NCI-H1105 (cell line): ENCODE measurements at places on chromosomes 11 and 22.

DNA sequence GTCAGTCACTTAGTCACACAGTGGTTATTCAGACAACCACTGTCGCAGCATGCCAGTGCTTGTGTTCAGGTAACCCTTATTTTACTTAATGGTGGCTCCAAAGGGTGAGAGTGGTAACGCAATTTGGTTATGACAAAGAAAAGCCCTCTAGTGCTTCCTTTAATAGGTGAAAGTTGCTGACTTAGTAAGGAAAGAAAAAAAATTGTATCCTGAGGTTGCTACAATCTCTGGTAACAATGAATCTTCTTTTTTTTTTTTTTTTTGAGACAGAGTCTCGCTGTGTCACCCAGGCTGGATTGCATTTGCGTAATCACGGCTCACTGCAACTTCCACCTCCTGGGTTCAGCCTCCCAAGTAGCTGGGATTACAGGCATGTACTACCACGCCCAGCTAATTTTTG is 64.5 kb downstream of the C11orf91 start:
- DNase-seq: no peak

DNA sequence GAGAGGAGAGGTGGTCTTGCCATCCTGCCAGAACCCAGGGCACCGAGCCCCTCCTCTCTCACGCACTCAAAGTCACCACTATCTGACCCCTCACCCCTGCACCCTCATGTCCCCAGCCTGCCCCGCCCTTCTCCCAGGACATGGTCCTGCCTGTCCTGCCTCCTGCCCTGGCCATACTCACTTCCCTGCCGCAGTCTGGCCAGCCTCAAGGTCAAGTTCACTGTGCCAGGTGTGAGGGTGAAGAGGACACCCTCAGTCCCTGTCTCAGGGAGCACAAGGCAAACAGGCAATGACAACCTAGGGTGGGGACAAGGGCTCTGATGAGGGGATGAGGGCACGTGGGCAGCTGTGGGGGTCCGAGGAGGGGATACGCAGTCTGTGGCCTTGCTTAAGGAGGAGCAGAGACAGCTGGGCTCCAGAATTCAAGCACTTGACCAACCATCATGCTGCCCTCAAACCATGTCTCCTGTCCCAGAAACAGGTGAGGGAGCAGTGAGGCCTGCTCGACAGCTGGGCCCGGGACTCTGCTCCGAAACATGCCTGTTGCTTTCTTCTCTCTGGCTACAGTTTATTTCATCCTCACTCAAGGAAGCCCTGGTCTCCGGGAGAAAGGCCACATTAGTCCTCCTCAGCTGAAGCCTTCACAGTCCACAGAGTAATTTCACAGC is 36.6 kb downstream of the PDGFB start:
- DNase-seq: no peak

DNA sequence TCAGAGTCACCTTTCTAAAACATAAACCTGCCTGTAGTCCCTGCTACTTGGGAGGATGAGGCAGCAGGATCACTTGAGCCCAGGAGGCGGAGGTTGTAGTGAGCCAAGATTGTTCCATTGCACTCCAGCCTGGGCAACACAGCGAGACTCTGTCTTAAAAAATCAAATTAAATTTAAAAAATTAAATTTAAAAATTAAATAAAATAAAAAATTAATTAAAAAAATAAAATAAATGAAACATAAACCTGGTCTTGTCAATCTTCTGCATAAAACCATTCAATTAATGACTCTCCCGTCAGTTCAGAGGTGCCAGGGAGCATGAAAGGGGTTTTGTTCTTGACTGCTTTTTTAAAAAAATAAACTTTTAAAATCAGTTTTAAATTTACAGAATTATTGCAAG is 48.6 kb downstream of the CCDC83 start:
- DNase-seq: no peak

GRCh38 chr11:61049859-61050258 is 52.4 kb upstream of the CD5 start:
- no peak for DNase-seq

GRCh38 chr11:122724520-122724919 is 69.0 kb downstream of the UBASH3B start:
- no peak for DNase-seq

- no peak for DNase-seq
These were observed 69.3 kb downstream of the LRRC32 start for GRCh38 chr11:76601272-76601671.

DNA sequence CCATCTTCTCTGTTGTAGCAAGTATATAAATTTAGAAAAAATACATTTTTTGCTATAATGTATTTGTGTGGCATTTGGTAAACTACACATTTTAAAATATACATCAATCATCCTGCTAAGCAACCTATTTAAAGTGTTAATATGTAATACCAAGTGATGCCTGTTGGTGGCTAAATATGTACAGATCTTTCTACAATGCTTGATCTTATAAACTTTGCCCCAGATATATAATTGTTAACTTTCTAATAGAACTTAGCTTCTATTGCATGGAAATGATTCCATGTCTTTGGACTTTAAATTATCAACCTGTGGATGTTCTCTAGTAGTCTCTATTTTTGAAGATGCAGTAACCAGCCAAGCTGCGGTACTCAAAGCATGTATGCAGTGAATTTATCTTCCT is 1260.4 kb upstream of the RAG2 start:
- no peak for DNase-seq

- DNase-seq: no peak
These were observed 11.2 kb upstream of the GLYATL1 start for GRCh38 chr11:58928107-58928499.

DNA sequence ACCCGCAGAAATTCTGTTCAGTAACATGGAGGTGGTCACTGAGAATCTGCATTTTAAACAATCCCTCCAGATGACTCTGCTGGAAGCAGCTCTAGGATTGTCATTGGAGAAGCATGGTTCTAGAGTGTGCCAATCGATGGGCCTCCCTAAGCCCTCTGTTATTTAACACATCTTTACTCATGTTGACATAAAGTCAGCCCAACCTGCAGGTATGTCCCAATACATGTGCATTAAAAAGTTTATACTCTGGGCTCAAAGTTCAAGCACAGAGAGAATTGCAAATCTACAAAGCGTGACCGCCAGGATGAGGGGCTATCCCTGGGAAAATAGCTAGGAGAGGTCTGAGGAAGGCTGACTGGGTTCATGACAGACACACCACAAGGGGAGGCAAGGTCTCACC is 116.4 kb downstream of the KIRREL3 start:
- no peak for DNase-seq

- DNase-seq: no peak
These were observed 1237.9 kb downstream of the FAM181B start for GRCh38 chr11:81495699-81496292.

DNA sequence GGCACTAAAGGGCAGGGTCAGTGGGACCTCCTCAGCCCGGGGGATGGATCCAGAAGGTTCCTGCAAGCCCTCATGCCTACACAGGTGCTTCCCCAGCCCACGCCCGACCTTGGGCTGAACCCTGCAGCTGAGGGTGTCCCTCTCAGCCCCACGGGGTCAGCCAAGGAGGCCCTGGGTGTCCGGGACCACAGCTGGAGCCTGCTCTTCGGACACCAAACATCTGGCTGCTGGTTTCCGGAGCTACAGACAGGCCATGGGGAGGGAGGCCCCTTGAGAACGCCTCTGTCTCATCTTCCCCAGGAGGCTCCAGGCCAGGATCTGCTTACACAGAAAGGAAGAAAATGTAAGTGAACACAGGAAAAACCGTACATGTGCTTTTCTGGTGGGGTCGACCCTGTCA is 355.7 kb downstream of the MN1 start:
- DNase-seq: no peak

DNA sequence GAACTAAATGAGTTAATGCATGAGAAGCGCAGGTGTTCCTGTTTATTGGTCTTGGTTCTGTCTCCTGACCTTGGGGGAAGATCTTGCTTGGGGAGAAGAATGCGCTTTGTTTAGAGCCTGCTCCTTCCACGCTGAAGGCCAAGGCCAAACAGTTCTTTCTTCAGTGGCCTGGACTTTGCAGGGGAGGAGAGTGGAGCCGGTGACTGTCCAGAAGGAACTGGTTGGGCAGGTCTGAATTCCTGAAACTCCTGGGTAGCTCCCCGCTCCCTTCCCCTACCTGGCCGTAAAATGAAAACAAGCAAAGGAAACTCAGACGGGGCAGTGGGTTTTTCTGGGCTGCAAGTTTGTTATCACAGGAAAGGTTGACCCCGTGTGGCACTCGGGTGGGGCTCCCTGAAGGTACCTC is 3.6 kb downstream of the ARHGAP8 start:
- no peak for DNase-seq

DNA sequence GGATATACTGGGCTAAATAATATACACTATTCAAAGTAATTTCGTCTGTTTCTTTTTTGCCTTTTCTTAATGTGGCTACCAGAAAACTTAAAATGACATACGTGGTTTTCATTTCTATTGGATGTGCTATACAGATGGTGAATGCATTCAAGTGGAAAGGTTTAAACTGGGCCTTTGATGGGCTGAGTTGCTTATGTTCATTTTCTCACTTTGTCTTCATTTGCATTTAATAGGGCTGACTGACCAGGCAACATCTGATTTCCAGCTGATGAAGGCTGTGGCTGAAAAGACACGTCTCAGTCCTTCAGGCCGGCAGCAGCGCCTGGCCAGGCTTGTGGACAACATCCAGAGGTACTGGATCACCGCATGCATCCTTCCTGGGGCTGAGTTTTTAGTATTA is 27.9 kb downstream of the PIWIL4 start:
- no peak for DNase-seq

- no peak for DNase-seq
These were observed 67.1 kb downstream of the GGTLC2 start for GRCh38 chr22:22711532-22711913.

DNA sequence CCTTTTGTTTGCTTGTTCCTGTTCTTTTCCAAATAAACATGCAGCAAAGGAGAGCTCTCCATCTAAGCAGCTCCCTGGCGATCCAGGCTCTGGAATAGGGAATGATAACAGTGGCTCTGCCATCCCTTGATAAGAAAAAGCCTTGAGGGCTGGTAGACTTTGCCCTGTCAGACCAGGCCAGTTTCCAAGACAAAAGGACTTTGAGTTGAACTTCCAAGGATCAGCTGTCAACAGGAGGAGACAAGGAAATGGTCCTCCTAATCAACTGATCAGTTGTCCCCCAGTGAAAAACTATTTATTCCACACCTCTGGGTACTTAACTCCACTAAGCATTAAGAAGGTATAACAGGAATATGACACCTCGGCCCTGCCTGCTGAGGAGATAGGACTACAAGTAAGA is 127.8 kb downstream of the PARVA start:
- no peak for DNase-seq
